Hypothalamus (tissue), 51 donors: ENCODE measurements at places on chromosomes 6 and 20.

DNA sequence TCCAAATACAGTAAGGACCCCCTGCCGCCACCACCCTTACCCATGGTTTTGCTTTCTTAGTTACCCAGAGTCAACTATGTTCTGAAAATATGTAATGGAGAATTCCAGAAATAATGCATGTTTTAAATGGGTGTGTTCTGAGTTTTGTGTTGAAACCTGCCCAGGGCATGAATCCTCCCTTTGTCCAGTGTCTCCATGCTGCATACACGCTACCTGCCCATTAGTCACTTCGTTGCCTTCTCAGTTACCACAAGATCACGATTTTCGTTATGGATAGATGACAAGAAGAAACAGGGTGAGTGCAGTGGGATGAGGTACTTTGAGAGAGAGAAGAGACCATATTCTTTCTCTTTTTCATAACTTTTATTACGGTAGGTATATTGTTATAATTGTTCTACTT is 10.6 kb downstream of the FARS2 start:
- no peak for DNase-seq

DNA sequence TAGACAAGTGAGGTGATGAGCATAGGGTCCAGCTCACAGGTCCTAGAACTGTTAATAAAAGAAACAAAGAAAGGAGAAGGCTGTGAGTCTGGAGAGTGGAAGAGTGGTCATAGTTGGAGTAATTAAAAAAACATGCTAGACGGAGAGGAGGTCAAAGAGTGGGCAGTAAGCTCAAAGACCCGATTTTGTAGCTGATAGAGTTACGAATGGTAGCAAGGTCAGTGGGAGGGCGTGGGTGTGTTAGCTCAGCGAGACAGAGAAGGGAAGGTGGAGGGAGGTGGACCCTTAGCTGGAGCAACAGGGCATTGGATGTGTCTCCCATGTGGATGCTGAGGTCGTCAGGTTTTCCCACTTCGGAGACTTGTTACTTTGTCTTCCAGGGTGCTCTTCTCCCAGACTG is 431.7 kb downstream of the CDH26 start:
- DNase-seq = no peak

DNA sequence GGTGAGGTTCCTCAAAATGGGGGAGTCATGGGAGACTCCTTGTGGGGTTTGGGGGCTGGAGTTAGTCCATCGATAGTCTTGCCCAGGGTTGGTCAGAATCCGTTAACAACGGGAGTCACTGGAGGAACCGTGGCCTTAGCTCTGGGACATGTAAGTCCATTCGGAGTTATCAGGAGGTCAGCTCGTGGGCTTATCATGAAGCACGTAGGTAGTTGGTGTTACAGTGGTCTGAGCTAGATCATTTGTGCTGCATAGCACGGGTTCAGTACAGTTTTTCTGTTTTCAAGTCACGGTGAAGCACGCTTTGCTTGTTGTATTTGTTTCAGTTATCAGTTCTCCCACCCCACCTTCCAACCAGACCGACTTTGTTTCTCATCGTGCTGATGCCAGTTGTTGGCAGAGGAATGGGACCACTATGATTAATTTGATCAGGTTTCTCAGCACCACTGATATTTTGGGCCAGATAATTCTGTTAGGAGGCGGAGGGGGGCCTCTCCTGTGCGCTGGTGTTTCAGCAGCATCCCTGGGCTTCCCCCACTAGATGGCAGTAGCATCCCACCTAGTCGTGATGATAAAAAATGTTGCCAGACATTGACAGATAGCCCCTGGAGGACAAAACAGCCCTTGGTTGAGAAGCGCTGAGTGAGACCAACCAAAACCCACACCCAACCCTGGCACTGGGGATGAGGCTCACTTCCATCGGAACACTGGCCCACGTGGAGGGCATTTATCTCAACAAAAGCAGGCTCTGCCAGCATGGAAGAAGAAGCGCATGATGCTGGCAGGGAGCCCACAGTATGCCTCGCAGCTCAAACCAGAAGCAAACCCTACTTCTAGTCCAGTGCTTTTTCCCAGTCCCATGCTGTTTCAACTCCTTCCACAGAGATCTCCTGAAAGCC is 2.2 kb upstream of the APMAP start:
- DNase-seq = peak; percentile 84

DNA sequence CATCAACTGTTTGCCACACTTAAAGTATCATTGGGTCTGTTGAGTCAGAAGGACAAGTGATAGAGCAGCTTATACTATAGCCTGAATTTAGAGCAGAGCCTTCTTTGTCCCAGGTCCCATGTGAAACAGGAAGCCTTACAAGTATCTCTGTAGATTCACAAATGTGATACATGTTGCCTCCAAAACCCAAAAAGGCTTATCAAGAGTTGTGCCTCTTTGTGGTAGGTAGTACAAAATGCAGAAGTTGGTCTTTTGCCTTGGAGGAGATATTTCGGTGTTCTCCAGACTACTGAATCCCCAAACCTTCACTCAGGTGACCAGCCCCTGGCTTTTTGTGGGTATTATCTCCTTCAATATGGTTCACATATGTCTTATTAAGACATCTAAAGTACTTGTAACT is 172.8 kb upstream of the PROKR2 start:
- no peak for DNase-seq

- no peak for DNase-seq
Observed at GRCh38 chr6:3450888-3451287, 6.0 kb downstream of the SLC22A23 start.

- no peak for DNase-seq
Observed at GRCh38 chr6:114267897-114268296, 74.9 kb downstream of the HS3ST5 start.

DNA sequence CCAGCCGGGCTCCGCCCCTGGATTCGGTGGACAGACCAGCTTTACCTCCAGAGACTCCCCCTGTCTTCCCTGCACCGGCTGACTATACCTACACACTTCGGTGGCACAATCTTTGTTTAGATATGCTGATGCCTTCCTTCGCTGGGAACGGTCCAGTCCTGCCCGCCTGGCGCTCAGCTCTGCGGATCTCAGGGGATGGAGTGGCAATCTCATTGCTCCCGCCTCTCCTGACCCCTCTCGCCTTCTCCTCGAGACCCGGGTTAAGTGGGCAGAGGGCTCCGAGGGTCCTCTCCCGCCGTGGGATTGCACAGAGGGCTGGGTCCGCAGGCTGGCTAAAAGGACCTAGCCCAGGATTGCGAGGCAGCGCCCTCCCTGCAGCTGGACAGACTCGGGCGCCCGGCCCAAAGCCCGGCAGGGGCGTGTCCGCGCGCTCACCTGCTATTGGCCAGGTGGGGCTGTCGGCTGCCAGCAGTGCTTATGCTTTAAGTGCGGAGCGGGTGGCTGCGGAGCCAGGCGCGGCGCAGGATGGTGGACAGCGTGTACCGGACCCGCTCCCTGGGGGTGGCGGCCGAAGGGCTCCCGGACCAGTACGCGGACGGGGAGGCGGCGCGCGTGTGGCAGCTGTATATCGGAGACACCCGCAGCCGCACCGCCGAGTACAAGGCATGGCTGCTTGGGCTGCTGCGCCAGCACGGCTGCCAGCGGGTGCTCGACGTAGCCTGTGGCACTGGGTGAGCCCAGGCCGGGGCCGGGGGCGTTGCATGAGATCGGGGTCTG is at the start of gene GNMT:
Gene GNMT, plus strand, starts transcription at position 512 of the 777 bp plus-strand sequence. Its CDS starts 14 bp downstream, at position 526.
- no peak for DNase-seq
